Large intestine (tissue), 12 donors: ENCODE measurements at places on chromosomes 2 and 18.

DNA sequence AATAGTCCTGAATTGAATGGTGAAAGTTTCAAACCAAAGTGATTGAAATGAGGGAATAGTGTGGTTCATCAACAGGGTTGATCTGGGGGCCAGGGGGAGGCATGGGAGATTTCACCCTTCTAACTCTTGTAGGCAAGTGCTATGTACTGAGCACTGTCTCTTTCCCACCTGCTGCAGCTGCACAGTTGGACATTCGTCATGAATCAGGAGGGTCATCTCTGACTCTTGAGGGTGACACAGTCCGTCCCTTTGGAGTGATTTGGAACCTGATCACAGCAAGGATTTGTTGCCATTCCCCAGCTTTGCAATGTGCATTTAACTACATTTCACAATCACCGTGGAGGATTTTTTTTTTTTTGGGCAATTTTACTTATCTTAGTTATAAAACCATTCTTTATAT lies 224.6 kb downstream of the PHLPP1 start:
- no peak for DNase-seq

DNA sequence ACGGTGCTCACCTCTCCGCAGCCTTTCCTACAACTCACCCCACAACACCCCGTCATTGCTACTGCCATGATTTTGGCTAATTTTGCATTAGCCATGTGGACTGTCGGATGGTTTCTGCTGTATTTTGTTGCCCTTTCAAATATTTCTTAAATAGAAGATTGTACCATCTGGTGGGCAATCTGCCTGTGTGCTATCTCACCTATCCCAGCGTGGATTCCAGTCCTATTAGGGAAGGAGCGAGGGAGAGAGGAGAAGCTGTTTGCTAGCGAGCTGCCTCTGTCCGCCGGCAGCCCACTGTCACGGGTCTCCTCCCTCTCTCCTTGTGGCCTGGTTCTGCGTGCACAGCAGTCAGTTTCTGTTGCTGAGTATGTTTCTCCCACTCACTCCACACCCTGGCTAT lies 336.2 kb downstream of the TXNL1 start:
- DNase-seq, result no peak

GRCh38 chr18:50009773-50010335 lies 185.1 kb downstream of the MYO5B start:
- peak; percentile 58 for DNase-seq

- peak; percentile 9 for DNase-seq
These were observed 95.8 kb downstream of the SPP2 start for GRCh38 chr2:234146087-234146826.

DNA sequence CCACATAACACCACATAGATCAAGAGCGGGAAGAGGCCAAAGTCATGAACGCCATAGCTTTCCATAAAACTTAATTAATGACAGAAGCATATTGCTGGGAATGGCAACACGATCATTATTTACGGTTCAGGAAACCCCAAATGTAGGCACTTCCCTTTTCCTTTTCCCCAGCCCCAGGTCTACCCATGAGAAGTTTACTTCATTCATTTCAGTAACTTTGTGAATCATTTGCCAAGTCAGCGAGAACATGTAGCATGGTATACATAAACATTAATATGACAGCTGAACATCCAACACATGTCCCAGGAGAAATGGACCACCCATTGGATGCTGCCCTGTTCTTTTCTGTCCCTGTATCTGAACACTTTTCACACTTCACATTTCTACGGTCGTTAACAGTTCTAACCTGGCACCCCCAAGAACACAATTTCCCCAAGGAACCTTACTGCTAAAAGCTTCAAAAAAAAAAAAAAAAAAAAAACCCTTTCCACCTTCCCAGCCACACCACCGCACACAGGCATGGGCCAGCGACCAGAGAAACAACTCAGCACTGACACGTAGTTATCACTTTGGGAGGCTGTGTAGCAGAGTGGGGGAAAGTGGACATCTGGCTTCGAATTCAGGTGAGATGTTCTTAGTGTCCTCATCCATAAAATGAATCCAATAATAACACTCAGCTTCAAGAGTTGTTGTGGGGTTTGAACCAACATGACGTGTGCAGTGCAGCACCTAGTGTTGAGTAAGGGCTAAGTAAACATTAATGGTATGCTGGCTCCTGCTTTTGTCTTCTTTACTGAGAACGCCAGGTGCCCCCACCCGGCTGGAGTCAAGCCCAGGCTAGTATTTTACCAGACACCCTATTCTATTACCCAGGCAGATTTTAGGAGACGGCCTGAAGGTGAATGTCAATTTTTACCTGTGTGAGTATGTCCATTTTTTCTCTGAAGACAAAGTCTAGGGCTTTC lies 371.5 kb downstream of the LNPK start:
- DNase-seq, result no peak
